ENCODE measurements at places on chromosomes 11 and 22.
A peak's percentile ranks its signal among the peaks of the same experiment; 100 is the strongest.

- no peak for DNase-seq
These were observed 106.4 kb downstream of the CTNND1 start for GRCh38 chr11:57867966-57868365.

GRCh38 chr11:117094776-117095175 is 3.5 kb downstream of the SIK3 start:
- DNase-seq, result no peak

- no peak for DNase-seq
These were observed 4.4 kb downstream of the POLA2 start for GRCh38 chr11:65266210-65266609.

DNA sequence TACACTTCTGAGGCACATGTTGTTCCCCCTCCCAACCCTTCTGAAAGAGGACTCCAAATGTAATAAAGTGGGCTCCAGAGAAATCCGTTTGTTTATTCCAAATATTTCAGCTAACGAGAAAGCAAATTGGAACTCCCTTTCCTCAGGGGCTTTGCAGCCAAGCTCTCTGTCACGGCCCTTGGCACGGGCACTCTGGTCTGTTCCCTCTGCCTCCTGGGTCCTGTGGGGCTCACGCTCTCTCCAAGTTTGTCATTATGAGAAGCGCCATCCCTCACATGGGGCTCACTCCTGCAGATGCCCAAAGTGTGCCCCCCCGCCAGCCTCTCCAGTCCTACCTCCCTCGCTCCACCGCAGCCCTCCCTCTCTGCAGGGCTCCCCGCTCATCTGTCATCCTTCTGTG is 125.4 kb upstream of the POU2AF2 start:
- DNase-seq, result no peak

DNA sequence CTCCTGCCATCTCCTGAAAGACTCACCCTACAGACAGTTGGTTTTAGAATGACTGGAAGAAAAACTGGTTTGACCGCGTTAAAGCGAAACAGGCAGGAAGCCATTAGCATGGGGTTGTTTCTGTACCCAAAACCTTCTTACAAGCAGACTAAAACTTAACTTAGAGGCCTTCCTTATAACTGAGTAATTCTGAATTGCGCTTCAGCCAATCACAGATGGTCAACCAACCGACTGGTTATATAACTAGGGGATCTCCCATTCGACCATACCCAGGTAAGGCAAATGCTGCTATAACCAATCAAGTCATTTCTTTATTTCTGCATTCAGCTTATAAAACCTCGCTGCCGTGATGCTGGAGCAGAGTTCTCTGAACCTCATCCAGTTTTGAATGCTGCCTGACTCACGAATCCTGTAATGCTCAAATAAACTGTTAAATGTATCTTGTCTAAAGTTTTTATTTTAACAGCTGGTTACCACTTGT is 87.8 kb upstream of the DRD2 start:
- no peak for DNase-seq

GRCh38 chr11:72358466-72359405 is 75.6 kb downstream of the CLPB start:
- DNase-seq, result no peak

DNA sequence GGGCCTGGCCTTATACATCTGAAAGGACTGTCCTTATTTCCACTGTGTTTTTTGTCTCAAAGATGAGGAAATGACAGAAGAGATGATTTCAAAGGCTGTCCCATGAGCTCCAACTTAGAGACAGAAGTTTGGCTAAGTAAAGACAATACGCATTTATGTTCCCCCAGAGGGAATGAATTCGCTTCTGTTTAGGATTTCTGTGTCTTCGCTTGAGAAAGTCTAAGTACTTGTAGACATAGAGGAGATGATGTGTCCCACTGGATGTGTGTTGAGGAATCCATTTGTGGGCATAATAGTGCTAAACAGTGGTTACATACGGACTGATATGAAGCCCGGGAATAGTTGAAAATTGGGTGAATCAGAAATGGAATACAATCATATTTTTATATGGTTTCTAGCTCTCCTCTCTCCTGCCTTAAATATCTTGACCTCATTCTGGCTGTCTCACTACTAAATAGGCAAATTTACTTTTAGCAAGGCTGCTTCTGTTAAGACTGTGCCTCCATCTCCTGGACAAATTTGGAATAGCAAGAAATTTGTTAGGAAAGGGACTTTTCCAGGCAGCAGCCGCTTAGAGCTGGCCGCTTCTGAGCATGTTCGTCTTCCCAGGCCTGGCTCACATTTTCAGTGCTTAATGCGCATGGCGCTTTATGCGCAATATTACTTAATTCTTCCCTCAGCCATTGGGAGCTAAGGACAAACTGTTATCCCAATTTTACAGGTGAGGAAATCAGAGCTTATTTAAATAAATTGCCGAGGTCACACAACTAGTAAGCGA is 1.9 kb upstream of the PEX26 start:
- DNase-seq, result no peak

GRCh38 chr11:16184588-16184987 is 171.8 kb downstream of the SOX6 start:
- no peak for DNase-seq

DNA sequence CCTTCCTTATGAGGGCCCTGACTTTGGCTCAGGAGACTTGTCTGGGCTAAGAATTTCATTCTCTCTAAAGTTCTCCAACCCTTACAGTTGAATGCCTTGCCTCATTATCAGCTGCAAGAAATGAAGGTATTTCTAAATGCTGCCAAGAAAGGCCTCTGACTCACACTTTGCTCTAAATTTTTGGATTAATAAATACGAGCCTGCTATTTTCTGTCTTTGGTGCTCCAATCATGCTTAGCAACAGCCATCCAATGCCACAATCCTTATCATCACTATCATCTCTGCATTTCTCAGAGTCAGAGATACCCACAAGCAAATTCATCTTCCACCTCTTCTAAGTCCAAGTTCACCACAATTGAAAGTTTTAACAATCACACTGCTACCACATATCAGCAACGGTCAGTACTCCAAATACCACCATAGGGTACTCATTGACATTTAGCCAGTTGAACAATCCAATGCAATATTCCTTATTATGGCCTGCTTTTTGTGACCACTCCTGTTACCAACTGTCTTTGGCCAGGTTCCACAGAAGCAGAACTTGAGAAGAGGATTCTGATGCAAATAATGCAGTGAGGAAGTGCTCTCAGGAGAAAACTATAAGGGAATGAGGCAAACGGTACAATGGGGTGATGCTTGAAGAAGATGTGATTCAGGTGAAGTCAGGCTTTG is 5.7 kb downstream of the PATE2 start:
- no peak for DNase-seq

DNA sequence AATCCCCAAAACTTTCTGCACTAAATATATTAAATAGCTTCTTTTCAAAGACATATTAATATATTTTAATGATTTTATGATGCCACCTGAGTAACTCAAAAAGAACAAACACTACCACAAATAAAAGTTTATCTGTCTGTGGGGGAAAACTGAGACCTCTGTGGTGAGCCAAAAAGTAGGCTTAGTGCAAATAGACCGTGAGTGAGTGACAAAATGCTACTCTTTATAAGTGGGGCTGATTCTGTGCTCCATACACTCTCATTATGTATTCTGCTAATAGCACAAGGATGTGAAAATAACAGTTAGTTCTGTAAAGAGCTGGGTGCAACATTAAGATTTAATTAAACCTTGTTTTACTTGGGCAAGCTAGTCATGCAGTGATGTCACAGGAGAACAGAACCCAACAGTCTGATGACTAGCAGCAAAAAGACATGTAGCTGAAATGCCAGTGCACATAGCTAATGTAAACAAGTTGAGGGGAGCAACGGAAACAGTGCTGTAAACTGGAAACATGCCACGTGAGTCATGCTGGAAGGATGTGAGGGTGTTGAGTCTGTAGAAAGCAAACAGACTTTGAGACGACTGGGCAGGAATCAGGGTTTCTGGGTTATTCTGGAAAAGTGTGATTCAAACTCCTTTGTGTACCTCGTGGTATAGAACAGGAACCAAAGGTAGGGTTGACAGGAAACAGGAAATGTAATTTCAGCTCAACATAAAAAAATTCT is 1130.4 kb downstream of the LRRC4C start:
- peak; percentile 52 for DNase-seq

DNA sequence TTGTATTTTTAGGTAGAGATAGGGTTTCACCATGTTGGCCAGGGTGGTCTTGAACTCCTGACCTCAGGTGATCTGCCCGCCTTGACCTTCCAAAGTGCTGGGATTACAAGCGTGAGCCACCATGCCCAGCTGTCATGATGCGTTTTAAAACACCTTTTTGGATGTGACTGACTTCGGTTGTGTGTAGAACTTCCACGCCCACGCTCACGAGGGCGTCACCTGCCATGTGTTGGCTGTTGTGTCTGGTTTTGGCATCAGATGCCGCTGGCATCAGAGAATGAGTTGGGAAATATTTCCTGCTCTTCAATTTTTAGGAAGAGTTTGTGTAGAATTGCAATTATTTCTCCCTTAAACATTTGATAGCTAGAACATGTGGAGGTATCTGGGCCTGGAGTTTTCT is 109.1 kb downstream of the KCNQ1 start:
- no peak for DNase-seq

- no peak for DNase-seq
These were observed 34.8 kb upstream of the POU2AF1 start for GRCh38 chr11:111413849-111414248.

- no peak for DNase-seq
These were observed 1324.5 kb downstream of the LRRC4C start for GRCh38 chr11:40134820-40135570.

GRCh38 chr22:32207971-32208480 is 3.2 kb upstream of the RFPL2 start:
- DNase-seq, result no peak

DNA sequence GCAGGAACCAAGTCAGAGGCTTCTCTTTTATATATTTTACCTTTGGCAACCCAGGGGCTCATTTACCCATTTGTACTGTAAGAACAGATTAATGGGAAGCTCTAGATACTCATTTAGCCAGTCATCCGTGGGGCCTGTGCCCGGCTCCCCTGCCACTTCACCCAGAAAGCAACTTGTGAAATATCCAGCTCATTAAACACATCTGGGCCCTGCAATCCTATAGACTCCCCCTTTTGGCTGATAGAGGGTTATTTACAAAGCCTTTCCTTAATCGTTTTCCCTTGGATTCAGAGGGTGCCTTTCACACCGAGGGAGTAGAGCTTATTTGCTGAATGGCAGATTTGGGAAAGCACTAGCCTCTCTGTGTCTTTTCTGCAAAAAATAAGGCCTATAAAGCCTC is 118.7 kb upstream of the SORL1-AS1 start:
- DNase-seq, result no peak

- DNase-seq, result no peak
These were observed 20.5 kb downstream of the PAX6 start for GRCh38 chr11:31790649-31791048.

GRCh38 chr11:133202816-133203215 is 329.5 kb downstream of the OPCML start:
- no peak for DNase-seq

DNA sequence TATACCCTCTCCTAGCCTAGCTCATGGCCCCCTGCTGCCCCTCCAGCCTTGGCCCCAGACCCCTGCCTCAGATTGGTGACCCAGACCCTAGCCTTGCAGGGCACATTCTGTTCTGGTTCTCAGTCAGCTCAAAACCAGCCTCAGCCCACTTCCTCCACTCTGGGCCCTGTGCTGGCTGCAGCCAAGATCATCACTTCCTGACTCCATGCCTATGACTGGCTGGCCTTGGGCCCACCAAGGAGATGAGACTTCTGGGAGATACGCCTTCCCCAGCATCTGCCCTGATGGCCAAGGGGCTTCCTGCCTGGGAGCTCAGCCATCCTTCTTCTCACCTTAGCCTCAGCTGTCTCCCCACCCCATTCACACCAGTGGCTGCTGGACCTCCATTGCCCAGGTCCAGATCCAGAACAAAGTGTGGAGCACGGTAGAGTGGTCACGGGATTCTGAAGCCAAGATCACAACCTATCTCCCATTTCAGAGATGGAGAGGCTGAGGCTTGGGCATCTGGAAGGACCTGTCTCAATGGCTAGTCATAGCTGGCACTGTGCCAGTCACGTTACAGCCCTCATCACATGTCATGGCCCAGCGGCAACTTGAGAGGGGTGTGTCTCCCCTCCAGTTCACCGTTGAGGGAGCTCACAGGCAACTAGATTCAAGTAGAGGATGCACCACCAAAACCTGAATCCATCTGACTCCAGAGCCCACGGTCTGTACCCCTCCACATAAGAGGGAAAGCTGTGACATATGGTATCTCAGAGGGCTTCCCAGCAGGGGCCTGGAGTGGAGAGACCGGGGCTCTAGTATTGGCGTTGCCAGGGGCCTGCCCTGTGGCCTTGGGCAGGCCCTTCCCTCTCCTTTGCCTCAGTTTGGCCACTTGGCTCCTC is 43.0 kb upstream of the KLHL35 start:
- DNase-seq, result no peak

GRCh38 chr11:96090711-96091110 is 166.8 kb upstream of the MTMR2 start:
- no peak for DNase-seq

DNA sequence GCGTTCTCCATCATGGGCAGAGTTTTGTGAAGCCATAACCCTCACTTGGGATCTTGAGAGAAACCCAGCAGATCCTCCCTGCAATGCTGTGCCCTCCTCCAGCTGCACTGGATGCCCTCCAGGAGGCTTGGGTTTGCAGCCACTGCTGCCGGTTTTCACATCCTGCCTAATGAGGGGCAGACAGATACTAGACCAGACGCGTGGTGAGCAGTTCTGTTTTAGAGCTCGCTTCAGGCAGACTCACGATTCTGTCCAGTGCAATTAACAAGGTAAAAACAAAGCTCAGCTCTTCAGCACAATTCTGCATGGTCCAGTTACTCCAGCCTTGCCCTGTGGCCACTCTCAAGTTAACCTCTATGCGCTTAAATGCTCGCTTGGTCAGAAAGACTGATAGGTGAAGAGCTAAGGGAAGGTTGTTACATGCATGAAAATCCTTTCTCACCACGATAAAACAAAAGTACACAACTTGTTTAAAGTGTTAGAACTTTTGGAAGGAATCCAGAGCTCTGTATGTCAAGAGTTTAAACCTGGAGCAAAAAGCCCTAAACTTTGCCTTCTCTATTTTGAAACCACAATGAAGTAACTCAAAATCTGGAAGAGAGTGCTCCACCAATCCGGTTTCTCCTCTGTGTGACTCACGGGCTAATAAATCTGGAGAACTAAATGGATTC is 292.3 kb upstream of the FAT3 start:
- DNase-seq, result no peak

DNA sequence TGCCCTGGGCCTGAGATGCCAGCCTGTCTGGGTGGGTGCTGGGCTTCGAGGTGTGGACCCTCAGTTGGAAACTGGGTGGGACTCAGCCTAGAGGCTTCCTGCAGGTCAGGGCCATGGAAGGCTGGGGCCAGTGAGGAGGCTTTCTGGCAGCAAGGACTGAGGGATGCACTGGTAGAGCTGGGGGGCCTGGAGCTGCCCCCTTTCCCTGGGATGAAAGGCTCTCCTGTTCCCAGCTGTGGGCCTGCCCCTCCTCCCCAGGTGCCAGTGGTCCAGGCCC is 2.5 kb downstream of the SEPTIN5 start:
- DNase-seq, result no peak
